Stimulated activated CD4-positive, alpha-beta T cell treated with anti-CD3 and anti-CD28 coated beads, Interleukin-1b, Interleukin-23, amount 100 ng/mL, for 1 hour (primary cell): ENCODE measurements at places on chromosomes 5 and 9.

DNA sequence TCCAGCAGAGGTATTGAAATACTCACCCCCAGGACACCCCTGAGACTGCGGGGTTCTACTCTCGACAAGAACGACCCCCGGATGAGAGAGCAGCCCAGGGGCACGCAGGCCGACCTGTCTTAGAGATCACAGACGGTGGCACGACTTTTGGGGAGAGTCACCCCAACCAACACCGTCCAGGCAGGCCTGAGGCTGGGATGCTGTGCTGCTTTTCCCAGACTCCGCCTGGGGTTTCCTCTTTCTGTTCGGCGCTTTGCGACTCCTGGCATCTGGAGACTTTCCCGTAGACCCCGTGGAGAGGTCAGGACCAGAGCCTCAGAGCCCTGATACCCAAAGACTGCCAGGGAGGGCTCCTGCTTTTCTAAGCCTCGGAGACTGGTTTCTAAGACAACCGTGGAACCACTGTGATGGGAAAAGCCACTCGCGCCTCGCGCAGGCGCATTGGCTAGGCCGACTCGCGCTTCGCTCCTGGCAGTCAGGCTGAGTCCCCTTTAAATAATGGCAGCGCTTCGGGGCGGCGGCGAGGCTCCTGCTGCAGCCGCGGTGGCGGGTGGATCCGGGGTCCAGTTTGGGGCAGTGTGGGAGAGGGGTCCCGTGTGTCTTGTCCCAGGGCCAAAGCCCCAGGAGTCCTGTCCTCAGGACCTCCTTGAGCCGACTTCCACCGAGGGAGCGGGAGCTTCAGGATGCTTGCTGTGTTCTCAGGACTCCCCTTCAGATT, 484.0 kb downstream of the SPATA31A7 start:
- DNase-seq: no peak

DNA sequence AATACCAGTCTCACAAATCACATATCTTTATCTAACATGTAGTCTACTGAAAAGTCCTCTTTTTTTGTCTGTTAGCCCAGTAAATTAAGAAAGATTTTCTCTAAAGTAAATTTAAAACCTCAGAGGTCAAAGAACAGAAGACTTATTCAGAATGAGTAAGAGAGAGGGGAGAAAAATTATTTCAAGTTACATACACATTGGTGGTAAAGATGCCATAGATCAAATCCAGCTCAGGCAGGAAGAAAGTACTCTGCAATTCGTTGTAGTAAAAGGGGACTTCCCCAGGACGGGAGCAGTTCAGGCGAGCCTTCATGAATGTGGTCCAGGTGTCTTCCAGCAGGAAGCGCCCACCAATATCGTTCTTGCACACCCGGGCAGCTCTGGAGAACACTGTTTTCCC, 344.1 kb downstream of the SEMA5A start:
- no peak for DNase-seq

- DNase-seq: no peak
Observed at GRCh38 chr5:106610041-106610440, 1060.7 kb downstream of the EFNA5 start.

GRCh38 chr5:74079971-74080556, 454.1 kb downstream of the ARHGEF28 start:
- no peak for DNase-seq

- DNase-seq: no peak
Observed at GRCh38 chr5:154967421-154968024, 26.6 kb downstream of the MRPL22 start.

- no peak for DNase-seq
Observed at GRCh38 chr9:120542701-120543490, 37.1 kb downstream of the CDK5RAP2 start.

GRCh38 chr5:109049565-109049964, 301.9 kb downstream of the FER start:
- no peak for DNase-seq

- no peak for DNase-seq
Observed at GRCh38 chr5:171927345-171927941, 79.0 kb downstream of the FBXW11 start.

- no peak for DNase-seq
Observed at GRCh38 chr5:90830058-90830457, 271.5 kb downstream of the ADGRV1 start.

DNA sequence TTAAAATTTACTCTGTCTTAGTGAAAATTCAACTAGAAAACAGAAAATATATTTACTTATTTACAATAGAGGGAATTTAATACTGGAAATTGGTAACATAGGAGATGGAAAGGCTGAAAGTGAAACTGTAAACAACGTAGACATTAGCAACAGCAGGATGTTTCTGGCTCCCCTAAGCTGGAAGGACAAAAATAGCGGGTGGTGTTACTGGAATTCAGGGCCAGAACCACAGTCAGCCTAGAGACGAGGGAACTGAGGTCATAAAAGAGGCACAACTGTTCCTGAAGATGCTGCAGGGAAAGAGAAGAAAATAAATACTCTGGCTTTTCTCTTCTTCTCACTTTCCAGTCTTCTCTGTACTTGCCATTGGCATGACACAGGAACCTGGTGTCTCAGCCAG, 80.4 kb upstream of the NIPBL start:
- no peak for DNase-seq

DNA sequence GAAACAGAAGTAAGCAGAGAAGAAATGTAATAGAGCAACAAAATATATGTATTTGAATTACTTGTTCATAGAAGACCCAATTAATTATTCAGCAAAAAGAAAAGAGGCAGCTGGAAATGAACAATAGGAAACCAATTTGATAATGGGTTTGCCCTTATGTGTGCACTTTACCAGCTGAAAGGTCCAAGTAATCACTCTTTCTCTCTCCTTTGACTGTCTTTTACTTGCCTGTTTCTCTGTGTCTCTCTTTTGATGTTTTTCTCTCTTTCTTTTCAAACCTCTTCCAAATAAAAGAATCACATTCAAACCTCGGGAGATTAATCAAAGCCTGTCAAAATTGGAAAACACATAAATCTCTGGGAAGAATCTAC, 51.5 kb downstream of the CTNND2 start:
- DNase-seq: no peak

DNA sequence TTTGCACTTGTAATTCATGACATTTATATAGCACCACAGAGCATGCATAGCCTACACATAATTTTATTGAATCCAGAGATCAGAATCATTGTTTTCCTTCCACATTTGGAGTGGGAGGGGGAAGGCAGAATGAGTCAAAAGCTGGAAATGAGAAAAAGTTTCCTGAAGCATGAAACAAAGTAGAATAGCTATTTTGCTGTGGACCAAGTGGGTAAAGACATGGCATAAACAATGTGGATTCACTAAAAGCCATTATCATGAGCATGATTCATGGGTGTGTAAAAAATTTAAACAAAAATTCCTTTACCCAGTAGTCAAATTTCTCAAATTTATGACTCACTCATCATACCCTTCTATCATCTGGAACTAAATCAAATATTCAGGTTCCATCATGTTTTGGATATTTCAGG, 97.9 kb downstream of the YIPF5 start:
- DNase-seq: no peak

- DNase-seq: no peak
Observed at GRCh38 chr9:20111173-20111843, 322.5 kb upstream of the SLC24A2 start.

- no peak for DNase-seq
Observed at GRCh38 chr9:72681283-72681630, 159.8 kb downstream of the TMC1 start.

DNA sequence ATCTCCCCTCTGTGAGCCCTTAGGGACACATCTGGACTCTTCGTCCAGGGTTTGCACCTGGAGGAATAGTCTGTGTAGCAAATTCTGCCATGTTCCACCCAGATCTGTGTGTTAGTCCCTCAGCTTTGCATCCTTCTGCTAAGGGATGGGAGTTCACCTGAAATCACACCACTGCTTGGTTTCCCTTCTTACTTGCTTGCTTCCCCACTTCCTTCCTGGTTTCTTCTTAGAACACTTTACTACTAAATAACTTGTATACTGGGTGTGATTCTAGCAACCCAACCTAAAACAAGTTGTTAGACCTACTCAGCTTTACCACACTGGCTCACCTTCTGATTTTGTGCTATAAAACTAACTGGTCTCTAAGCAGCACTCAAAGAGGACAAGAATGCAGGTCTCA, 202.6 kb upstream of the MAP3K1 start:
- no peak for DNase-seq

DNA sequence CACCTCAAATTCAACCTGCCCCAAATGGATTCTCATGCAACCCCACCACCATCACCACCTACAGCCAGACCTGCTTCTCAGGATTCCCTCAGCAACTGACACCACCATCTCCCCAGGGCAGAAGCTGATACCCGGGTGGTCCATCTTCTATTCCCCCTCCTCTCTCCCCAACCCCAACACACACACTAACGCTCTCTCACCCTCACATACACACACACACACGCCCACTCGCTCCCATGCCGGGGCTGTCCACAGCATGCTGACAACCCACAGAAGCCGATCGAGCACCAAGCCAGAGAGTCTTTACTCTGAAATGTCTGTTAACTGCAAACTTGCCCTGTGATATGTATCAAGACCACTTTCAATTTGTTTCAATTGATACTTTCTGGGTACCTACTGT, 28.4 kb downstream of the B4GALT1 start:
- no peak for DNase-seq

DNA sequence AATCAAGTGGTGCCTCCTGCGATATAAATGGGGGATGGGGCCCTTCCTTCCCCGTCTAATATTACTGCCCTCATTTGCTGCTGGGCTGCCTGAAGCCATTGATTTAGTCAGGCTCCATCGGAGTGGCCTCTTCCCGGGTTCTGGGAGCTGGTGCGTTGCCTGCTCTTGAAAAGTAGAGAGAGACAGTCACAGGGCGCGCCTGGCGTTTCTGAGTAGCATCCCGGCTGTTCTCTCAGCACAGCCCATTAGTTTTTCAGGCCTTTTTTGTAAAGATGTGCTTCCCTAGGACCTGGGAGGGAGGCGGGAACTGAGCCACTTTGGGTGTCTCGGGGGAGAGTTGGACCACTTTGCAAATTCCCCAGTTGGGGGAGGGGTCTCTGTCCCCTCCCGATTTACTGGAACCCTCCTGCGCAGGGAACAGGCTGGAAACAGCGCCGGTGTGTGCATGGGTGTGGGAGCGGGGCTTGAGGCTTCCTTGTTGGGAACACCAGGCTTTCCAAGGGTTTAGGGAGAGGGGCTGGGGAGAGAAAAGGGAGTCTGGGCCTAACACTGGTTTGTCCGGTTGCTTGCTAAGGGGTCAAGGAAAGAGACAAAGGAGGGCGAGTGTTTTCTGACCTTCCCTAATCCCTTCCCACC, 4.7 kb downstream of the PRDM6 start:
- no peak for DNase-seq

GRCh38 chr9:101365181-101365580, 19.6 kb downstream of the BAAT start:
- no peak for DNase-seq

DNA sequence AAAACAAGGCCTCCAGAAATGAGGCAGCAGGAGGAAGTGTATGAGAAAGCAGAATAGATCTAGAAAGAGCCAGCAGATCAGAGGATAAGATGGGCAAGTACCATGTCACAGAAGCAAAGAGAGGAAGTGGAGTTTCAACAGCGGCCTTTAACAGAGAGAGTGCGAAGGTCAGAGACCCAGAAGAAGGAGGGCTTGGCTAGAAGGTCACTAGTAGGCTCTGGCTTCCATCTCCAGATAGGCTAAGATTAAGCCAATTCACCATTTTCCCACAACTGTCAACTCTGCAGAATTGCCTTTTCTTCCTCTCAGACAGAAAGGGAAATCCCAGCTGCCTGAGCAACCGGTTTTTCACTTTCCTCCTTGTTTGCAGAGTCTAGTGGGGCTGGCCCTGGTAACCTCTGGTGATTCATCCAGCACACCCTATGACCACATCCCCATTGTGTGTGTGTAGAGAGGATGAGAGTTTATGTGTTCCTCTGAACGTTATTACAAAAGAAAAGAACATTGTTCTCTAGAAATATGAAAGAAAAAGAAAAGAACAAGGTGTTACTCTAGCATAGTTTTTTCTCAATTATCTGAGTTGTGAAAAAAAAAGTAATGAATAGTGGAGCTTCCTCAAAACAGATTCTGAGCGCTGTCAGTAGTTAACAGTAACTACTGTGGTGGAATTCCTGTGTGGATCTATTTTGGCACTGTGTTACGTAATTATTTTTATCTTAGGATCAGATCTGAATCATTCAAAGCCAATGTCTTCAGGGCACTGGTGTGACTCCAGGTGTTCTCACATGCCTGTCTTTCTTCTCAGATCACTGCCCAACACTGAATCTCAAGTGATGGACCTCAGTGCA, 220.4 kb downstream of the ARRDC3 start:
- DNase-seq: peak; percentile 3

DNA sequence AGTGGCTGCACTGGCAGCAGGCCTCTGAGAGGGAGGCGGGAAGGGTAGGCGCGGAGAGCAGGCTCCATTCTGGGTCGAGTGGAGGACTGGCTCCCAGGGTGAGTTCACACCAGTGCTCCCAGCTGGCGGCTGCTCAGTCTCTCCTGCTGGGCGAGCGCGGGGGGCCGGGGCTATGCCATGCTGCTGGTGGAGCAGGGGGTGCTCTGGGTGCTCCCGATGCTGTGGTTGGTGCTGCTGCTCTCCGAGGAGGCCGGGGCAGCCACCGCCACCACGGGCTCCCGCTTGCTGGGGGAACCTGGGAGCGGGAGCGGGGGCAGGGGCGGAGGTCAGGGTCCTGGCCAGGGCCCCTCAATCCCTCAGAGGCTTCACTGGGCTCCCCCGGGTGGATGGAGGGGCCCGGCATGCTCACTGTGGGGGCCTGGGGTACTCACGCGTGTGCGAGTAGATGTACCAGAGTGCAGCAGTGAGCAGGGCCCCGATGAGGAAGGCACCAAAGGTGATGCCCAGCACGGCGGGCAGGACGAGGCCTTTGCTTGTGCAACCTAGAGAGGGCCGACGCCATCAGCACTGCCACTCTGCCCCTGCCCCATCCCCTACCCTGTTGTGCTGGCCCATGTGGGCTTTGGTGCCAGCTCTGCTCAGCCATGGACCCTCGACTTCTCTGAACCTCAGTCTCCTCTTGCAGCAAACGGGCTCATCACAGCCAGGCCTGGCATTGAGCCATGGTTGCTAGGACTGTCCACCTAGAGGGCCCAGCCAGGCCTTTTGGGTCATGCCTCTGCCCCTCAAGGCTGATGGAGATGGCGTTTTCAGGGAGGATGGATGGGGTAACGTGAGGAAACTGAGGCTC, 13.1 kb downstream of the FPGS start:
- DNase-seq: no peak

- DNase-seq: no peak
Observed at GRCh38 chr5:60417500-60418181, 282.3 kb downstream of the DEPDC1B start.
